ENCODE measurements at places on chromosomes 1 and 21.

GRCh38 chr1:228766788-228767187 is 31.5 kb downstream of the RHOU start:
- no peak for DNase-seq

DNA sequence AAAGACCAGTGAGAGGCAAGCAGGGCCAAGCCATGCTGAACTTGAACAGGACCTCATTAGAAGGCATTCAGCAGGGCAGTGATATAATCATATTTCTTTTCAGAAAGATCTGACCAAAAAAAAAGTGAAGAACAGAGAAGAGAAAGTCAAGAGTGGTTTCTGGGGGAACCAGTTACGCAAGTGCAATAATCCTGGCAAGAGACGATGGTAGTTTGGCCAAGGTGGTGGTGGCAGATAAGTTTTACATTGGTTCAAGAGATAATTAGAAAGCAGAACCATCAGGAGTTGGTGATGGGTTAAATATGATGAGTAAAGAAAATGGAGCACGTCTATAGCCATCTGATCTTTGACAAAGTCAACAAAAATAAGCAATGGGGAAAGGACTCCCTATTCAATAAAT is 54.3 kb downstream of the ZSWIM5 start:
- DNase-seq: no peak

GRCh38 chr1:53573931-53574330 is 114.7 kb downstream of the DMRTB1 start:
- DNase-seq: no peak

DNA sequence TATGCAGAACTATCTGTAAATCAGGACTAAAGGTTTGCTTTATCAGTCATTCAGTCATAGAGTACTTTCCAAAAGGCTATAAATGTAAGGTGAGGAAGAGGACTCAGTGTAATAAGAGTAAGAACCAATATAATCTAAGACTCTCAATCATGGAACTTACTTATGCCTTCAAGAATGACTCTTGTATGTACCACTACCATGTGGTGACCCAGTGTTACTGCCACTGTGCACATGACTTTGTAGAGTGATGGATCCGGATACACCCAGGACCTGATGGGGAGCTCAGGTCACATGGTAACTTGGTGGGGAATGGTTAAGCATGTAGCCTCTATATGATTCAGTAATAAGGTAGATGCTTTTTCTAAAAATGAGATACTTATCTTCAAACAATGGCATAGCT is 2099.8 kb downstream of the MRPL39 start:
- DNase-seq: no peak

DNA sequence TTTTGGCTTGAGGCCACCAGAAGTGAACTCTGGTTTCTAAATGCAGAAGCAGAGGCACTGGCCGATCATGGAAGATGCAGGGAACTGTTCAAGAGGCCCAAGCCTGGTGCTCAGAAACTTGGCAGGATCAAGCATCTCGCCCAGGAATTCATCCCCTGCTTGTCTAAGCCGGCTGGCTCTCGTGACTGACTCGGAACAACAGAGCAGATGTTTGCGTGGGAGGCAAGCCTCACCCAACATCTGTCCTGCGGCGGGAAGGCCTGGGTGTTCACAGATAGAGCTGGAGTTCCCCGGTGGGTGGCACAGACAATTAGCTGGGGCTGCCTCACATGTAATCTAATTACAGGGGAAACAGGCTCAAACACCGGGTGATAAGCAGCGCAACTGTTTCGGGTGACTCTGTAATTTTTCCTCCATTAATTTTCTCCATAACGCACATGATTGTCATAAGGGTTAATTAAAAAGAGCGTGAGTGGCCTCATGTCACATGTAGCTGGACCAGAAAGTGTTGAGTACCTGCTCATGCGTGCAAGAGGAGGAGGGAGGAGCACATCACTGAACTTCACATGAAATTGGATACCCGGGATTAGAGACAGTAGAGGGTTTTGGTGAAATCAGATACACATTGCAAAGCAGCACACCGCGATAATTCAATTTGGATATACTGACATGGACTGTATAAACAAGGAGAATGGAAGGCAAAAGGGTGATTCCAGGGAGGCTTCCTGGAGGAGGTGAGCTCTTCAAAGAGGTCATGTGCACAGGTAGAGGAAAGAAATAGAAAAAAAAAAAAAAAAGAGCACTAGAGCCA is 180.0 kb downstream of the ETS2 start:
- no peak for DNase-seq

GRCh38 chr21:40841524-40842196 is 5.3 kb downstream of the DSCAM start:
- no peak for DNase-seq

GRCh38 chr1:51048670-51049069 is 53.4 kb upstream of the C1orf185 start:
- DNase-seq: no peak

GRCh38 chr1:217274927-217275654 is 355.8 kb downstream of the GPATCH2 start:
- DNase-seq: no peak

GRCh38 chr1:172185211-172185610 is 235.3 kb upstream of the C1orf105 start:
- DNase-seq: no peak

DNA sequence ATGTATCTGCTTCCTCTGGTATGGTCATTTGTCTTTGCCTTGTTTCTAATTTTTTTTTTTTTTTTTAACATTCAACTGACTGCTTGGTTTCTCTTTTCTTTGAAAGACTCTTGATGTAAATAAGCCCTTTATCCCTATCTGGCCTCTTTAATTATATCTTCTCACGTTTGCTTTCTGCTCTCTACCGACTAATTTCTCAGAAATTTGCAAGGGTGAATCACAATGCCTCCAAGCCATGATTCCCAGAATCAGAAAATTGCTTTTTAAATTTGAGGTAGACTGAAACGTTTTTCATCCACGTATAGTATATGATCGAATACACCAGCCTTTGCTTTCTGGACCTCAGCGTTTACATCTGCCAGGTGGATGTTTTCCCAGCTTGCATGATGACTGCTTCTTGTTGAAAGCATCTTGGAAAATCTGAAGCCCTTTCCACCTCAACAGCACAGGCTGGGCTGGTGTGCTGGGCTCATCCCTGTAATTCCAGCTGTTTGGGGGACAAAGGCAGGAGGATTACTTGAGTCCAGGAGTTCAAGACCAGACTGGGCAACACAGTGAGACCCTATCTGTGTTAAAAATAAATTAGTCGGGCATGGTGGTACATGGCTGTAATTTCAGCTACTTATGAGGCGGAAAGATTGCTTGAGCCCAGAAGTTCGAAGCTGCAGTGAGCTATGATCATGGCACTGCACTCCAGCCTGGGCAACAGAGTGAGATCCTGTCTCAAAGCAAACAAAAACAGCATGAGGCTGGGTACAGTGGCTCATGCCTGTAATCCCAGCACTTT is 35.0 kb upstream of the GPR137B start:
- no peak for DNase-seq

GRCh38 chr1:53593758-53594380 is 134.7 kb downstream of the DMRTB1 start:
- DNase-seq: no peak

DNA sequence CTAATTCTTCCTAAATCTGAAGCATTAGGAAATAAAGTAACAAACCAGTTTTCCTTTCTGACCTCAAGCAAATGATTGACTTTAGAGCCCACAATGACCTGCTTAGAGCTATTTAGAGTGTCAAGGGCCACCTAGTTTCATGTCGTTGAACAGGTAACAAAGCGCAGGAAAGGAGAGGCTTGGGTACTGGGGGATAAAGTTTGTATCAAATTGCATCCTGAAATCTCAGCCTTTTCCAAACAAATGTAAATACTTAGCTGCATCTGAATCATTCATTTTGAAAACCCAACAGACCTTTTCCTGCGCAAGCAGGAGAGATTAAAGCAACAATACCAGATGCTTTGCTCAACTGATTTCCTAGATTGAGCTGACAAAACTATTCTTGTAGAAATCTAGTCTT is 121.2 kb downstream of the NRIP1 start:
- no peak for DNase-seq

DNA sequence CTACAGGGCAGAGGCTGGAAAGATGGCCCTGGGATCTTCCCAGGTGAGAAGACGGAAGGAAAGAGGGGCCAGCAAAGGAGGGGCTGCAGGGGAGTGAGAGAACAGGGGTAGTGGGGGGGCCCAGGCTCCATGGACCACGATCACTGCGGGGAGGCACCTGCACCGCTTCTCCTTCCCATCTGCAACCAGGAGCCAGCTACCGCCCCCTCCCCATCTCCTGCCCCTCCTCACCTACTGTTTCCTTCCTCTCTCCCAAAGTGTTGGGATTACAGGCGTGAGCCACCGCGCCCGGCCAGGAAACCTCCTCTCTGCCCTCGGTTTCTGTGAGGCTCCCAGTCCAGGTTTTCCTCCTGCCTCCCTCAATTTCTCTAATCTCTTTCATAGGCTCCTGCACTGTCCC is 19.4 kb downstream of the KIAA2013 start:
- DNase-seq: no peak

GRCh38 chr1:111723091-111723806 is 15.9 kb downstream of the INKA2 start:
- no peak for DNase-seq

- no peak for DNase-seq
These were observed 136.5 kb upstream of the ETS2 start for GRCh38 chr21:38669186-38669585.

- DNase-seq: no peak
These were observed 45.4 kb downstream of the C1orf185 start for GRCh38 chr1:51147394-51147793.

DNA sequence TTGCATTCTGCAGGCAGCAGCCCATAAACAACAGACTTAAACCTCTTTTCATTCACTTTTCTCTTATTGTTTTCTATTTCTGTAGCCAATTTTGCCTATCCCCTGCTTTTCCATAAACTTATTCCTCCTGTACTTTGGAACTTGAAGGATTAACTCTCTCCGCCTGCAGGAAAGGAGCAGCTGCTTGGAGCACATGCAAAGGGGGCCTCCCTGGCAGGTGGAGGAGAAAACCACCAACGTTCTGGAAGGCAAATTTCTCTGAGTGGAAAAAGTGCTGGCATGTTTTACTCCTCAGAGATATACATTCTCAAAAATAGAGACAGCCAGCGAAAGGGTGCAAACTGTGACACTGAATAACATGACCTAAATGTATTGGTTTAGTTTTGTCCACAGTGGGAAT is 33.6 kb downstream of the RGS21 start:
- DNase-seq: no peak

- DNase-seq: no peak
These were observed 28.4 kb downstream of the FCRL5 start for GRCh38 chr1:157523774-157524493.

DNA sequence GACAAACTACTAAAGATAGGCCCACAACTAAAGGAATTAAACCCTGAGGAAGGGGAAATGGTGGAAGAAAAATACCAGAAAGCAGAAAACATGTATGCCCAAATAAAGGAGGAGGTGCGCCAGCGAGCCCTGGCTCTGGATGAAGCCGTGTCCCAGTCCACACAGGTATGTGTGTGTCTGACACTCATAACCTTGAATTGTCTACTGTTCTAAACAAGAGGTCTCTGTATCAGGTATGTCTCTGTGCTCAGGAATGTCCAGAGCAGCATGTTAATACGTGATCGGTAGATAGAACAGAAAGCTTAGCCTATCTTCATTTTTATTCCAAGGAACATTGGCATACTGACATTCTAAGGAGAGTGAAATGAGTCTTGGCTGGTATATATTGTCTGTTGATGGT is 55.8 kb upstream of the BMP8A start:
- no peak for DNase-seq

GRCh38 chr21:42544544-42544943 is 30.9 kb downstream of the SLC37A1 start:
- DNase-seq: no peak

DNA sequence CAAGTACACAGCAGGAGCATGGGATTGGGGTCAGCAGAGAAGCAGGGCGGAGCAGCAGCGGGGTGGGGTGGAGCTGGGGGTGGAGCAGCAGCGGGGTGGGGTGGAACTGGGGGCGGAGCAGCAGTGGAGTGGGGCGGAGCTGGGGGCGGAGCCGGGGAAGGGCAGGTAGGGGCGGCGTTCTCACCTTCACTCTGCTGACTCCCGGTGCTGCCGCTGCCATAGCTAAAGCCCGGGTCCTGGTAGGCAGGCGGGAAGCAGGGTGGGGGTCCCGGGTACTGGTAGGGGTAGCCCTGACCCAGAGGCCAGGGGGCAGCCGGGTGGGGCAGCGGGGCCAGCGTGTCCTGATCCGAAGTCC is 6.7 kb downstream of the TAS1R3 start:
- DNase-seq: no peak

GRCh38 chr1:204621396-204621795 is 64.1 kb downstream of the LRRN2 start:
- no peak for DNase-seq

- no peak for DNase-seq
These were observed 287.8 kb upstream of the USP25 start for GRCh38 chr21:15441992-15442391.

- DNase-seq: no peak
These were observed 102.2 kb downstream of the FCRL5 start for GRCh38 chr1:157450106-157450505.

- no peak for DNase-seq
These were observed 96.1 kb upstream of the OLIG2 start for GRCh38 chr21:32929633-32930038.

DNA sequence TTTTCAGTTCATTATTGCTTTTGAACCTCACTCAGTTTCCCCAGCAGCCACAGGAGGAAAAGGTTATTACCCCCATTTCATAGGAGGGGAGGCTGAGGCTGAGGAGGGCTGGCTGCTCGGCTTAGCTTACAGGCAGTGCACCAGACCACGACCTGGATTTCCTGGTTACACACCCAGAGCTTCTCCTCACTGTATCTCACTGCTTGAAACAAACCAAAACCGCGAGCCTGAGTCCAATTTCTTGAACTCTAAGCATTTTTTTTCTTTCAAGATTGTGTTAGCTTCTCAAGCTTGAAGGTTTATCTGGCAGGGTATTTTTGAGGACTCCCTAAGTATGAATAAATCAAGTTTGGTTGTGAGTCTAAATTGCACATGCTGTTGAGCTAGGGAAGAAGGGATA is 188.9 kb upstream of the EDN2 start:
- peak; percentile 38 for DNase-seq

DNA sequence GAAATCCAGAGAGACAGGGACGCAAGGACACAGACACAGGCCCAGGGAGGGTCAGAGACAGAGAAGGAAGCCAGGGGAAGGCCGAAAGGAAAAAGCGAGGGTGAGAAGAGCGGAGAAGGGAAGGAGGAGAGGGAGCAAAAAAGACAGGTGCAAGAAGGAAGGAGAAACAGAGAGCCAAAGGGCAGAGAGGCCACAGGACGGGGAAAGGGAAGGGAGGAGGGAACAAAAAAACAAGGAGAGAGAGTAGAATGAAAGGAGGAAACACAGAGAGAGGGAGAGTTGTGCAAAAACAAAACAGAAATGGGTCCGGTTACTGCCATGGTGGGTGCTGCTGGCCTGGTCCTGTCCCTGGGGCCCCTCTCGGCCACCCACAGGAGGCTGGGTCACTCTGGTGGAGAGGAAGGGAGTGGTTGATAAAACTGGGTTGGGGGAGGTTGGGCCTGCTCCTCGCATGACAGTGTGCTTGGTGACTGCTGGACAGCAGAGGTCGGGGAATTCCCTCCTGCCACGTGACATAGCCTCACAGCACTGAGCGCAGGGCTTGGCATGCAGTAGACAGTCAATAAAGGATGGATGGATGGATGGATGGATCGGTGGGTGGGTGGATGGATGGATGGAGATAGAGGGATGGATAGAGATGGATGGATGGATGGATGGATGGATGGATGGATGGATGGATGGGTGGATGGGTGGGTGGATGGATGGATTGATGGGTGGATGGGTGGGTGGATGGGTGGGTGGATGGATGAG is 64.8 kb downstream of the RAP1GAP start:
- no peak for DNase-seq

Data from activated effector memory CD4-positive, alpha-beta T cell treated with Interleukin-2 at 50 U/mL for 16 hours (primary cell).